ENCODE measurements at places on chromosomes 11 and 22.

DNA sequence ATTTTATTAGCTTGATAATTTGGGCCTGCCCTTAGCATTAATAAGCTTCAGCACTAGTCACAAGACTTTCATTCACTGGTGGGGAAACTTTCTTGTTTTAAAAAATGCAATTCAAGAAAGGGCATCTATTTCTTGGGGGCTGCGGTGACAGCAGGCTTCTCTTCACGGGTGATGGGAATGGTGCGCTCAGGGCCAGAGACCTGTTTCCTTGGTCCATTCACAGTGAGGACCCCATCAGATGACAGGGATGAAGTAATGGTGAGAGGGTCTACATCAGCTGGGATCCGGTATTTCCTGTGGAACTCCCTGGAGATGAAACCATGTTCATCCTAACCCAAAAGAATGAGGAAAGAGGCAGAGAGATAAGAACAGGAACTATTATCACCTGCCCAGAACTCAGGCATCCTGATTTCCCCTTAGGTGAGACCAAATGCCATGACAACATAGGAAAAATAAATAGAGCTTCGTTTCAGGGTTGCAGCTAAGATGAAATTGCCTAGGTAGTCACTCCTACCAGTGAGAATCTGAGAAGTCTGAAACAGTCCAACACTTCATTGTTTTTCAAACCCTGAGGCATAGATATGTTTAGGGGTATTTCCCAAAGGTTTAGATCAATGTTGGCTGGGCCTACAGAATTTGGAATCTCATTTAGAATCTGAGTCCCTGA, 2.8 kb downstream of the CRYAB start:
- no peak for DNase-seq

GRCh38 chr11:126375726-126376125, 20.2 kb downstream of the ST3GAL4 start:
- DNase-seq: no peak

- peak; percentile 18 for DNase-seq
Measured at GRCh38 chr11:120235024-120235628, 4.8 kb upstream of the POU2F3 start.

DNA sequence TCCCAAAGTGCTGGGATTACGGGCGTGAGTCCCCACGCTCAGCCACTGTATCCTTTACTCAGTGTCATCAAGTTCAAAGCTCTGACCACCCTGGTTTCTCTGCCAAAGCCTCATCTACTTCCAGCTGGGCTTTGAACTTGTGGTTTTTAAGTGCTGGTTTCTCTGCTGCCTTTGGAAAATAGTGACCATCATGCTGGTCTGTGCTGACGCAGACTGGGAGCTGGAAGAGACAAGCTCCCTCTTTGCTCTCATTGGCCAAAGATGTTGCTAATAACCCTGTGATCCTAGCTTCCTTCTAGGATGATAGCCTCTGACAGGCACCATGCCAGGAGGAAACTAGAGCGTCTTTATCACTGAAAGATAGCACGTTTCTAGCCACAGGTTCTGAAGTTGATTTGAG, 62.4 kb downstream of the ALX4 start:
- no peak for DNase-seq

DNA sequence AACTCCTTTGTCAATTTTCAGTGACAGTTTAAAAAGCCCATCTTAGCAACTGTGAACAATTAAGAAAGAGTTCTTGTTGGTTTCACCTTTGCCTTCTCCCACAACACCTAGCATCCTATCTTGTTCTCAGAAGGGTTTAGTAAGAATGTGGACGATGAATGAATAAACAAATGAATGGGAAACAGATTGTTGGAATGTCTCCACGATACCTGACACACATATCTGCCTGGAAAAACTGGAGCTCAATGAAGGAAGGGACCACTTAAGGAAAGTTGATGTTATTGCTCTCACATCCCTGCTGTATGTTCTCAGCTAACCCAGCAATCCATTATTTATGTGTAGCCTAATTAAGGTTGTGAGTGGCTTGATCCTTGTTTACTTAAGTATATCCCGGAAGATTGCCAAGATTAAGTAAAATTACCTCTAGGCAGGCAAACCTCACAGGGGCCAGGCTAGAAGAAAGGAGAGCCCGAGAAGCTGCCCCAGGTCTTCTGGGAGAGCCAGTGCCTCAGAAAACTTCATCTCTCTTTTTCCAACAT, 286.4 kb downstream of the NXPE2 start:
- no peak for DNase-seq

DNA sequence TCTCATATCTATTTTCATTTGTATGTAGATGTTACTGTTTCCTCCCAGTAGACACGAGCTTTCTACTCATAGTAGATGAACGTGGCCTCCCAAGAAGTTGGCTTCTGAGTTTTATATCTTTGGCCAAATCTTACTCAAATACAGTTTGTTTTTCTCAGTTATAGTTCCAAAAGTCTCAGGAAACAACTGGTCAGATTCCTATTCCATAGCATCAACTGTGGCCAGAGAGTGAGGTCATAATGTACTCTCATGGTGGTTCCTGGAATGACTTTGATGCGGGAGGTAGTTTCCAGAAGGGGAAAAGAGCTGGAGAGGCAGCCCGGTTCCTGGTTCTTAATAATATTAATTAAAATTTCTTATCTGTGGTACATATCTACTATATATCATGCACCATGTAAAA, 77.3 kb downstream of the SLC17A6 start:
- DNase-seq: no peak

- DNase-seq: no peak
Measured at GRCh38 chr11:117825538-117826189, 1.1 kb upstream of the FXYD2 start.

Data from stimulated activated CD8-positive, alpha-beta memory T cell treated with anti-CD3 and anti-CD28 coated beads, Interleukin-4, amount 100 ng/mL, for 4 hours (primary cell).